NCI-H2171 treated with DMSO at 0.1 percent for 48 hours (cell line): ENCODE measurements at places on chromosomes 7 and 10.
A peak's percentile ranks its signal among the peaks of the same experiment; 100 is the strongest.

DNA sequence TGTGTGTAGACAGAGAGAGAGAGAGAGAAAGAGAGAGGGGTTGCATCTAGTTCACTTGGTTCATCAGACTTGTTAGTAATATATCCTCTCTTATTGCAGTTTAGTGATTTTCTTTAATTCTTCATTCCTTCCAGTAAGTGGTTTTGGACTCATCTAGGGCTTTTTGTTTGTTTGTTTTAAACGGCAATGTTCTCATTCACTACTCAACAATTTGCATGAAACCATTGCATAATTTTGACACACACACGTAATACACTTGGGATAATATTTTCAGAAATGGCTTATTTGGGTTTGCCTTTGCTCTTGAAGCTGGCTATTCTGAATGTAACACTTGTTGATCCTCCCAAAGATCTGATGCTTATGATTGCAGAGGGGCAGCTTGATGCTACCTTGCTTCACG lies 16.4 kb upstream of the ZNF32 start:
- no peak for DNase-seq

- DNase-seq, result no peak
These were observed 96.4 kb downstream of the CHST15 start for GRCh38 chr10:123997013-123997412.

- DNase-seq, result no peak
These were observed 103.9 kb downstream of the AASS start for GRCh38 chr7:122040147-122040546.

DNA sequence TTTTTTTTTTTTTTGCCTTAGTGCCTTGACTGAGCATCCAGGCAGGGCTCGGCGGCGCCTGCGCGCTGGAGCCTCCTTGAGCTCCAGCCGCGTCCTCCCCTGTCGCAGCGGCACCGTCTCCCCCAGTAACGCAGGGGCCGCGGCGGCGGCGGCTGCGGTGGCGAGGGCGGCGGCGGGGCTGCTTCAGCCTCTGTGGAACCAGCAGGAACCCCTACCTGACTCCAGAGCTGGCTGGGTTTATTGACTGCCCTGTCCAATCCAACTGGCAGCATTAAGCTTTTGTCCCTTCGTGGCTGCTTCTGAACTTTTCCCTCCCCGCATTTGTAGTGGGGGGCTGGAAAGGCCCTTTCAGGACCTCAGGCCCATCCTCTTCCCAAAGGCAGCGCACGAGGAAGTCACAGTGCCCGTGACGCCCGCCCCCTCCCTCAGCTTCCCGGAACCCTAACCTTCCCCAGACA lies at the start of gene GPR85:
GPR85 (minus strand) TSS at position 397 of the 458 bp plus-strand sequence. CDS start 2,106 bp downstream, outside the sequence.
- peak; percentile 67 for DNase-seq

GRCh38 chr7:149476791-149477190 lies 15.9 kb upstream of the ZNF777 start:
- DNase-seq, result no peak

GRCh38 chr7:18727115-18727870 lies 231.7 kb downstream of the HDAC9 start:
- no peak for DNase-seq

DNA sequence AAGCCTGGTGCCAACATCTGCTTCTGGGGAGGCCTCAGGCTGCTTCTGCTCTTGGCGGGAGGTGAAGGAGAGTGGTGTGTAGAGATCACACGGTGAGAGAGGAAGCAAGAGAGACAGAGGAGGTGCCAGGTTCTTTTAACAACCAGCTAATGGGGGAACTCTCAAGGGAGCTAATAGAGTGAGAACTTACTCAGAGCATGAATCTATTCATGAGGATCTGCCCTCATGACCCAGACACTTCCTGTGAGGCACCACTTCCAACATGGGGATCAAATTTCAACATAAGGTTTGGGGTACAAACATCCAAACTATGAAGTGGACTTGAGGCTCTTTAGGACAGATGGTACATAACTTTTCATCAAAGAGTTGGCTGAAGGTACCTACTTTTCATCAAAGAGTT lies 5.1 kb upstream of the ZNF32 start:
- DNase-seq, result no peak

DNA sequence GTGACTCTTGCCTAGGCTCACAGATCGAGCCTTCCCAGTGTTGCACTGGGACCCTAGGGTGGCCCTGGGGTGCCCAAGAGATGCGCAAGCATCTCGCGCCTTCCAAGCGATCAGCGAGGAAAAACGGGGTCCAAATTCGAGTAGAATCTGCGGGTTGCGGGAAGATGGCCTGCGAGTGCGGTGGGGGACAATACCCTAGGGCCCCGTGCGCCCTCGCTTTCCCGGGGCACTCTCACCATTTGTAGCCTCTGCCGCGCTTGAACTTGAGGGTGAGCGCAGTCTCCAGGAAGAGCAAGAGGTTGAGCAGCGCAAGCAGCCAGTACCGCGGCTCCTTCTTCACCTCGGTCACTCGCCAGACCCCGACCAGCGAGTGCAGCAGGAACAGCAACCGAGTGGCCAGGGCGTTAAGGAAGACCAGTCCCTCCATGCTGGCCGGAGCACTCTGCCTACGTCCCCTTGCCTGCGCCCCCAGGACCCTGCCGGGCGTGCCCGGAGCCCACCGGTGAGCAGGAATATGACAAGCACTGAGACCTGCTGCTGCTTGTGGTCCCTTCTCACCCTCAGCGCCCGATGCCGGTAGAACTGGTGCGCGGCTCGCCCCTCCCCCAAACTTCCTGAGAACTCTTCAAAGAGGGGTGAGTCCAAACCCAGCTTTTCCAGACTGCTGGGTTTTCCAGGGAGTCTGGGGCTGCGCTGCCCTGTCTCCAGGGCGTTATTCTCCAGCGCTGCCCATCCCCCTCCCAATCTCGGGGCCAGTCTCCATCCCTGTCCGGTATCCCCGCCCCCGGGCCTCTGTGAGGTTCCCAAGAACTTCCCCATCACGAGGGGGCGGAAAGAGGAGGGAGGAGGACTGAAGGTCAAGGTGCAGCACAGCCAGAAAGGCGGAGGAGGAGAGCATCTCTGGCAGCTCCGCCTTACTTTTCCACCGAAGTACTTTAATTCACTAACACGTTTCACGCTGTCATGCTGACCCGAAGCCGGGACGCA lies at the start of gene TMEM26:
TMEM26 (minus strand) TSS at position 727 of the 987 bp plus-strand sequence; CDS start at position 427, 300 bp downstream.
- no peak for DNase-seq

GRCh38 chr7:151735186-151735850 lies 141.6 kb downstream of the PRKAG2 start:
- DNase-seq, result peak; percentile 83
